ENCODE measurements at places on chromosomes 1 and 21.

- H3K27me3 ChIP-seq: no peaks in the 10 kb centered on the region
- H3K36me3 ChIP-seq: 0 out of 2 replicates have a peak, but pooled peaks cover 2% of the 10 kb centered on the region
- DNase-seq: peak; percentile 54
- peaks cover 7% of the 10 kb centered on the region for H3K4me1 ChIP-seq
- peak overlapping the region; percentile 75 for H3K27ac ChIP-seq
Measured at GRCh38 chr1:15618077-15618654, 908 bp downstream of the DDI2 start.

- H3K4me3 ChIP-seq: peak within 1 kb of the TSS; percentile 47
- H3K27me3 ChIP-seq: no peaks in the 10 kb centered on the region
- H3K36me3 ChIP-seq: no peaks in the 10 kb centered on the region
- H3K27ac ChIP-seq: peak within 1 kb of the TSS; percentile 26
- DNase-seq: peak; percentile 87
Measured at GRCh38 chr1:27671964-27672749, at the start of gene IFI6. TSS of gene IFI6 (minus strand) at chr1:27672192. CDS start at chr1:27669314, 2,878 bp downstream.

- no peak overlapping the region for H3K4me3 ChIP-seq
- H3K27ac ChIP-seq: no peak overlapping the region
- no peak for DNase-seq
Measured at GRCh38 chr1:205028924-205029323, 14.1 kb upstream of the CNTN2 start.

GRCh38 chr1:203645996-203646395 is 19.4 kb downstream of the ATP2B4 start:
- H3K27me3 ChIP-seq: no peaks in the 10 kb centered on the region
- H3K4me1 ChIP-seq: peaks cover 18% of the 10 kb centered on the region
- no peak overlapping the region for H3K4me3 ChIP-seq
- DNase-seq: no peak
- H3K36me3 ChIP-seq: no peaks in the 10 kb centered on the region
- no peak overlapping the region for H3K27ac ChIP-seq

DNA sequence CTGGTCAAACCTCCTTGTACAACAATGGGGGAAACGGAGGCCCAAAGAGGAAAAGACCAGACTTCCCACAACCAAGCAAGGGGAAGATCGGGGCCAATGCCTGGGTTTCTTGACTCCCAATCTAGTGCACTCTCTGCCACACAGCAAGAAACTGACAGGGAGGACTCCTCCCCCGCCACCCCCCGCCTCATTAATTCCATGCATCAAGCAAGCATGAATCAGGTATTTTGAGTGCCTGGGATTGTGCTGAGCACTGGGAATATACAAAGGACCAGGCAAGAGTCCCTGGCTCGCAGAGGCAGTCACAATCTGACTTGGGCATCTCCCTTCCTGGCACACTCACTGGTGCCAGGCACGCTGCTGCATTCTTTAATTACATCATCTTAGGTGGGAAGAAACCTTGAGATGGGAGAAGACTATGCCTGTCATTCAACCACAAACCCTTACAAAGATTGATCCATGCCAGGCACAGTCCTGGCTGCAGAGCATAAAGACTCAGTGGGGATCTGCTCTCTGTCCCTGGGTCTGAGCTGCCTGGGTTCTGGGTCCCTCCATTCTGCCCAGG is 4.4 kb upstream of the KCNC4 start:
- no peak overlapping the region for H3K27ac ChIP-seq
- peaks cover 8% of the 10 kb centered on the region for H3K4me1 ChIP-seq
- H3K27me3 ChIP-seq: no peaks in the 10 kb centered on the region
- no peaks in the 10 kb centered on the region for H3K36me3 ChIP-seq
- DNase-seq: no peak

- DNase-seq: no peak
- H3K27ac ChIP-seq: no peak overlapping the region
- H3K4me1 ChIP-seq: no peaks in the 10 kb centered on the region
- no peaks in the 10 kb centered on the region for H3K27me3 ChIP-seq
- H3K4me3 ChIP-seq: no peak overlapping the region
- H3K36me3 ChIP-seq: peaks cover 14% of the 10 kb centered on the region
Measured at GRCh38 chr1:236837115-236837514, 42.0 kb downstream of the MTR start.

- H3K27ac ChIP-seq: no peak overlapping the region
- H3K36me3 ChIP-seq: no peaks in the 10 kb centered on the region
- no peaks in the 10 kb centered on the region for H3K4me1 ChIP-seq
- H3K4me3 ChIP-seq: no peak overlapping the region
Measured at GRCh38 chr1:153392258-153392657, 1.4 kb upstream of the S100A8 start.

DNA sequence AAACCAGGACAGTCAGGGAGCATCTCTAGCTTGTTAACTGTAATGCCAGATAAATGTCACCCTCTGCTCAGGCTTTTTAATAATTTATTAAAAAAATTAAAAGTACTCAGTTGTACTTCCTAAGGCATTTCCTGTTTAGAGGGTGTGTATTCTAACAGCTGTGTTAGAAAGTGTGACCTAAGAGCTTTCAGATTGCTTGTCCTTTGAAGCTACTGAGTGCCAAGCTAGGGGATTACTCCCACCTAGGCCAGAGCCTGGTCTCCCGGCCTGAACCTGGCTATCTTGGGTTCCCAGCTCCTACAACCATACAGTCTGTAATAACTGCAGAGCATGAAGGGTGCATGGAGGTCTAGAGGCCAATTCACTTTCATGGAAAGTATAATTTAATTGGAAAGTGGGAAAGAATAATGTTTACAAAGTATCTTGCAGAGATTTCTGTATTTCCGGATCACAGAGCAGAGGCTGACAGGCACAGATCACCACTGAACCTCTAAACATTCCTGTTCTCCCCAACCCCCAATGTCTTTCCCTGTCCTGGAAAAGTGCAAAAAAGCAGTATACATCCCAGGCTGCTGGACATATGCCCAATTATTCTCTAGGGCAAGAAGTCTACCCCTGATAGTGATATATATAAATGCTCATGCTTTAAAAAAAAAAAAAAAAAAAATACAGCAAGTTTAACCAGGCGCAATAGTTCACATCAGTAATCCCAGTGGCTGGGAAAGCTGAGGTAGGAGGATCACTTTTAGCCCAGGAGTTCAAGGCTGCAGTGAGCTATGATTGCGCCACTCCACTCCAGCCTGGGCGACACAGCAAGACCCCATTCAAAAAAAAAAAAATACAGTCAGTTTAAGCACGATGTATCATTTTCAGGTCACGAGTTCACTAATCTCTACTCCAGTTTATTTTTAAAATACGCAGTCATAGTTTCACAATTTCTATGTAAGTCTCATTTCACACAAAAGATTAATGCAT is 36.7 kb upstream of the RAP1A start:
- no peaks in the 10 kb centered on the region for H3K27me3 ChIP-seq
- H3K27ac ChIP-seq: no peak overlapping the region
- no peak overlapping the region for H3K4me3 ChIP-seq
- no peak for DNase-seq
- no peaks in the 10 kb centered on the region for H3K36me3 ChIP-seq
- no peaks in the 10 kb centered on the region for H3K4me1 ChIP-seq

GRCh38 chr1:77319036-77319705 is 37.4 kb downstream of the AK5 start:
- H3K27me3 ChIP-seq: no peaks in the 10 kb centered on the region
- no peaks in the 10 kb centered on the region for H3K36me3 ChIP-seq
- no peaks in the 10 kb centered on the region for H3K4me1 ChIP-seq
- no peak overlapping the region for H3K27ac ChIP-seq
- H3K4me3 ChIP-seq: no peak overlapping the region

- H3K27me3 ChIP-seq: peaks cover 31% of the 10 kb centered on the region
- H3K4me3 ChIP-seq: no peak overlapping the region
- H3K4me1 ChIP-seq: peaks cover 28% of the 10 kb centered on the region
Measured at GRCh38 chr1:61051719-61052394, 30.5 kb upstream of the NFIA start.

DNA sequence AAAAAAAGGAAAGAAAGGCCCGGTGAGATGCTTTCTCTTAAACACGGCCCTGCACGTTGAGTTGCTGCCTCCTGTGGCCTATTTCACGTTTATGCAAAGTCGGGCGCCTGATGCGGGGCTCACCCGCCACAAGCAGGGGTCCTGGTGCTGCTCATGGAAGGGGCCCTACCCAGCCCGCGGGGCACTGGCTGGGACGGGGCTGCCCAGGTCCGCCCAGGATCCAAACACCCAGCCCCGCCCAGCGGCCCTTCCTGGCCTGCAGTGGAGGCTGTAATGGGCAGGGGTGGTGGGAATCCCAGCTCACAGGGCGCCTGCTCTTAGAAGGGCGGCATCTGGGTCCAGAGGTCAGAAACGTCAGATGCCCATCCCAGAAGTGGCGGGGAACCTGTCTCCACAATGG is 1.6 kb downstream of the COL6A2 start:
- no peaks in the 10 kb centered on the region for H3K4me1 ChIP-seq
- H3K36me3 ChIP-seq: no peaks in the 10 kb centered on the region
- DNase-seq: no peak
- H3K4me3 ChIP-seq: no peak overlapping the region
- H3K27me3 ChIP-seq: peaks cover 87% of the 10 kb centered on the region

DNA sequence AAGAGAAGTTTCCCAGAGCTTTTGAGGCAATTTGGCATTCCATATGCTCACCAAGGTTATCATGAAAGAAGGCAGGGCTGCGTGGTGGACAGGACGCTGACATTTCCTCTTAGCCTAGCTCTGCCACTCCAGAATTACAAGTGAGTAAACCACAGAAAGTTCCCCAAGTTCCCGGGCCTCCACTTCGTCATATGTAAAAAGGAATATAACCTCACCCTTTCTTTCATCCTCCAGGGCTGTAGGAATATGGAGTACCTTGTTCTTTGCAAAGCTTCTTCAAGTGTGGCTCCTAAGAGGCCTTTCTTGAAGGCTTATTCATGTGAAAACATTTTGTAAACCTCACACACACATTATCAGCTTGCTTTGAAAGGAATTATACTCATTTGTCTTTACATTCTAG is 210.2 kb downstream of the GREM2 start:
- H3K4me1 ChIP-seq: no peaks in the 10 kb centered on the region
- DNase-seq: no peak
- H3K4me3 ChIP-seq: no peak overlapping the region
- no peak overlapping the region for H3K27ac ChIP-seq

- no peak for DNase-seq
- no peaks in the 10 kb centered on the region for H3K27me3 ChIP-seq
- peaks cover 18% of the 10 kb centered on the region for H3K4me1 ChIP-seq
- no peaks in the 10 kb centered on the region for H3K36me3 ChIP-seq
- H3K27ac ChIP-seq: no peak overlapping the region
Measured at GRCh38 chr1:76268341-76268740, 193.8 kb downstream of the ST6GALNAC3 start.

GRCh38 chr21:43020177-43020576 is 45.8 kb downstream of the PKNOX1 start:
- no peak for DNase-seq
- H3K4me1 ChIP-seq: no peaks in the 10 kb centered on the region
- no peak overlapping the region for H3K4me3 ChIP-seq
- no peak overlapping the region for H3K27ac ChIP-seq
- H3K27me3 ChIP-seq: no peaks in the 10 kb centered on the region
